ENCODE measurements at places on chromosomes 11 and 22.
A peak's percentile ranks its signal among the peaks of the same experiment; 100 is the strongest.

GRCh38 chr11:67382276-67383136 is 9.1 kb upstream of the CLCF1 start:
- H3K27me3 ChIP-seq = peaks cover 22% of the 10 kb centered on the region
- H3K4me1 ChIP-seq = peaks cover 8% of the 10 kb centered on the region
- H3K36me3 ChIP-seq = no peaks in the 10 kb centered on the region

DNA sequence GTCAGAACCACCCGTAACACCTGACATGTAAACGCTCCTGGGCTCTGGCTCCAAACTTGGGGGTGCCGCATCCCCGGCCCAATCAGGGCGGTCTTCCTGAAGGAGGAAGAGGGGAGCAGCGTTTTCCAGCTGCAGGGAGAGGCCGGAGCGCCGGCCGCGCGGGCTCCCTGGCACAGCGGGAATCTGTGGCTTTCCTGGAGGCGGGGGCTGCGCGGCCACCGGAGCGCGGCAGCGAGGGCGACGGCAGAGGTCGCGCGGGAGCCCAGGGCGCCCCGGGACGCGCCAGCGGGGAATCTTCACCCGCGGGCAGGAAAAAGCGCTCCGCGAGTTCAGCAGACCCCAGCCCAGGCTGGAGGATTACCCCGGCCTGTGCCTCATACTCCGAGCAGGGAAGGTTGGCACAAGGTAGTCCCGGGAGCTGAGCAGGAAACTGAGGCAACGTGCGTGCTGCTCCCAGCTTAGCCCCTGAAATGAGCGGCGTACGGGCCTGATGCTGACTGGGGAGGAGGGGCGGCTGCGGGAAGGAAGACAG is 600 bp upstream of the ESAM start:
- no peak overlapping the region for H3K27ac ChIP-seq
- H3K4me3 ChIP-seq = peak overlapping the region; percentile 74
- H3K4me1 ChIP-seq = peaks cover 38% of the 10 kb centered on the region
- peaks cover 54% of the 10 kb centered on the region for H3K27me3 ChIP-seq
- no peak for DNase-seq
- H3K36me3 ChIP-seq = peaks cover 9% of the 10 kb centered on the region

GRCh38 chr11:86234831-86235461 is 9.6 kb upstream of the EED start:
- no peak overlapping the region for H3K4me3 ChIP-seq
- no peak overlapping the region for H3K27ac ChIP-seq
- H3K27me3 ChIP-seq = no peaks in the 10 kb centered on the region
- H3K4me1 ChIP-seq = peaks cover 18% of the 10 kb centered on the region
- DNase-seq = peak; percentile 37

- H3K4me1 ChIP-seq = peaks cover 33% of the 10 kb centered on the region
- DNase-seq = peak; percentile 72
- peaks cover 6% of the 10 kb centered on the region for H3K36me3 ChIP-seq
- H3K27me3 ChIP-seq = no peaks in the 10 kb centered on the region
- no peak overlapping the region for H3K4me3 ChIP-seq
Observed at GRCh38 chr22:27885977-27886842, 32.8 kb downstream of the PITPNB start.

GRCh38 chr11:10460611-10461275 is 5.7 kb downstream of the AMPD3 start:
- no peaks in the 10 kb centered on the region for H3K36me3 ChIP-seq
- H3K4me3 ChIP-seq = no peak overlapping the region
- no peak for DNase-seq
- H3K27ac ChIP-seq = no peak overlapping the region
- H3K4me1 ChIP-seq = peaks cover 16% of the 10 kb centered on the region
- H3K27me3 ChIP-seq = no peaks in the 10 kb centered on the region

DNA sequence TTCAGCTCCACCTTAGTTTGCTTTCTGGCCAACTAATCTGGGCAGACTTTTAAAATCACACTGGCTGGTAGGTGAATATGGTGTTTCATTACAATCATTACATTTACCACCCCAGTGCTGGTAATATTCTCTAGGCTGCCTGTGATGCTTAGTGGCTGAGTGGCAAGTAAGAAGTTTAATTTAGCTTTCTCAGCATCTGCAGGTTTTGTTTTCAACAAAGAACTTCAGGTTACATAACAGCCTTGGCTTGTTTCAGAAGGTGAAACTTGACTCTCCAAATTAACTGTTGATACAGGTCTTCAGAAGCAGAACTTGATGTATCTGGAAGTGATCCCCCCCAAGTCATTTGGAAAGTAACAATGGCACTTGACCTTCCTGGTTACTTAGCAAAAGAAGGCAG is 423.3 kb upstream of the CCDC90B start:
- no peak overlapping the region for H3K27ac ChIP-seq
- no peaks in the 10 kb centered on the region for H3K27me3 ChIP-seq
- DNase-seq = no peak
- H3K4me1 ChIP-seq = peaks cover 4% of the 10 kb centered on the region
- no peaks in the 10 kb centered on the region for H3K36me3 ChIP-seq

DNA sequence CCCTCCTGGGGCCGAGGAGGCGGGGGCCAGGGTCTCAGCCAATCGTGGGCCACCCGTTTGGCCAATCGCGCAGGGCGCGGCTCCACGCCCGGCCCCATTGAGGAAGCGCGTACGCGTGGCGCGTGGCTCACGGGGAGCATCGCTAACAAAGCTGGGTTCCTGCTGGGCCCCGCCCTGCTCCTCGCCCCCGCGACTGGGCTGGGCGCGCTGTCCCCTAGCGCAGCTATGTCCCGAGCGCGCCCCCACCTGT is 614 bp upstream of the ASCL2 start:
- H3K4me3 ChIP-seq = peak overlapping the region; percentile 58
- H3K4me1 ChIP-seq = peaks cover 6% of the 10 kb centered on the region
- no peaks in the 10 kb centered on the region for H3K36me3 ChIP-seq
- H3K27ac ChIP-seq = no peak overlapping the region
- peaks cover 74% of the 10 kb centered on the region for H3K27me3 ChIP-seq
- peak; percentile 53 for DNase-seq

DNA sequence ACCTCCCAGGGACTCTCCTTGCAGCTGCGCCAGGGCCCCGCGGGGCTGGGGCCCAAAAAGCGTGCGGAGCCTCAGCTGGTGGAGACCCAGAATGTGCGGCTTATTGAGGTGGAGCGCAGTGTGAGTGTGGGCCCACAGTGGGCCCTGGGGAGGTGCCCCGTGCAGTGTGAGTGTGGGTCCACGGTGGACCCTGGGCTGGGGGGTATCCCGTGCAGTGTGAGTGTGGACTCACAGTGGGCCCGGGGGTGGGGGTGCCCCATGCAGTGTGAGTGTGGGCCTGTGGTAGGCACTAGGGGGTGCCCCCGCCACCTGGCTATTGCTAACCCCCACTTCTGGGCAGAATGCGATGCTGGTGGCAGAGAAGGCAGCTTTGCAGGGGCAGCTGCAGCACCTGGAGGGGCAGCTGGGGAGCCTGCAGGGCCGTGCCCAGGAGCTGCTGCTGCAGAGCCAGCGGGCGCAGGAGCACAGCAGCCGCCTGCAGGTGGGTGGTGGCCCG is 7.8 kb upstream of the RPS6KA4 start:
- no peak overlapping the region for H3K27ac ChIP-seq
- H3K27me3 ChIP-seq = no peaks in the 10 kb centered on the region
- no peak for DNase-seq
- no peak overlapping the region for H3K4me3 ChIP-seq

- no peak overlapping the region for H3K4me3 ChIP-seq
- H3K27ac ChIP-seq = no peak overlapping the region
- no peaks in the 10 kb centered on the region for H3K4me1 ChIP-seq
- DNase-seq = peak; percentile 95
- no peaks in the 10 kb centered on the region for H3K36me3 ChIP-seq
- H3K27me3 ChIP-seq = no peaks in the 10 kb centered on the region
Observed at GRCh38 chr11:33987975-33988580, 63.5 kb upstream of the CAPRIN1 start.

DNA sequence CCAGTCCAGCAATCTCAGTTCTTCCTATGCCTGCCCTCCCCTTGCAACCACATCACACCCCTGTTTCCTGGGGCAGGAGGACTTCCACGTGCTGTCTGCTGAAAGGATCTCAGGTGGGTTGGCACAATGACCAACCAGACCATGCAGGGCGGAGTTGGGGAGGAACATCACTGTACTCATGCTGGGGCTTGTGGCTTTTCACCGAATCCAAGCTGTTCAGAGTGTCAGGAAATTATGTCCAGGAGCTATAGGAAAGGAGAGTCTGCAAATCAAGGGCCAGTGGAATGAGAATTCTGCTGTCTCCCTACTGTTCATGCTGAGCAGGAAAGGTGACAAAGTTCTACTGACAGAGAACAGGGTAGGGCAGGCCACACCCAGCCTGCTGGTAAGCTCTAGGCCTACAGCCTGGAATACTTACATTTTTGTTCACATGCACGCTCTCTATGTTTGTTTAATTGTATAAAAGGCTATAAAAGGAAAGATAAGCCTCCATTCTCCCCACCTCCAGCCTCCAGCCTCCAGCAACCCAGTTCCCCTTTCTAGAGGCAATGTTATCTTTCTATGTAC is 1.7 kb upstream of the PLAAT2 start:
- H3K4me1 ChIP-seq = peaks cover 12% of the 10 kb centered on the region
- DNase-seq = no peak
- H3K27me3 ChIP-seq = no peaks in the 10 kb centered on the region
- no peak overlapping the region for H3K4me3 ChIP-seq

- DNase-seq = peak; percentile 56
- no peak overlapping the region for H3K27ac ChIP-seq
- H3K36me3 ChIP-seq = peaks cover 6% of the 10 kb centered on the region
- peak overlapping the region; percentile 61 for H3K4me3 ChIP-seq
Observed at GRCh38 chr11:133919330-133920108, 37.2 kb downstream of the IGSF9B start.
